Fibroblast of the aortic adventitia (primary cell): ENCODE measurements at places on chromosomes 7 and 10.

DNA sequence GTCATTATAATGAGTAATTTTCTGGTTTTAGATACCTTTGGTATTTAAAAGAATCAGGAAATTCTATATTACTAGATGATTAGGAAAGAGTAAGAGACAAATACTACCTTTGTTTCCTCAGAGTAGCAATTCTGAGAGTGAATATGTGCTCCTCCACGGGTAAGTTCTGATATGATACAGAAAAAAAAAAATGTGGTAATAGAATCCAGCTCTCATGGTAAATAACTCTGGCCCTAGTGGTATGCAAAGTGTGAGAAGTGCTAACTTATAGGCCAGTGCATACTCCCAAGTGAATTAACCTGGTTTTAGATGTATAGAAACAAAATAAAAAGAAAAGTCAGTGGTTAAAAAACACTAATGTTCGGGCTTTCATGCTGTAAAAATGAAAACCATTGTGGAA lies 512.6 kb upstream of the SEMA3D start:
- no peak for DNase-seq

DNA sequence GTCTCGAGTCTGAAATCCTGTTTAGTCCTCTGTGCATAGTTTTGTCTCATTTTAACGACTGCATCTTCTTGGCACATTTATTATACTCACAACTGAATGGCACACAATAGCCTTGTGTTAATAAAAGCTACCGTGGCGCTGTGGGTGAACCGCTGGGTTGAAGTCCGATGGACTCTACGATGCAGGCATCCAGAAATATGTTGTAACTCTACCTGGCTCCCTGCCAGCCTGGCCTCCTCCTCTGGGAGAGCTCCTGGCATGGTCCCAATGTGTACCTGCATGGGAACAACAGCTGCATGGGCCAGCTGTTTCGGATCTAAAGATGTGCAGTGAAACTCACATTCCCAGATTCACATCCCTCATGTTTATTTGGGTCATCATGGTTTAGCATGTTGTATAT lies 3.7 kb upstream of the DPYSL4 start:
- DNase-seq: no peak

DNA sequence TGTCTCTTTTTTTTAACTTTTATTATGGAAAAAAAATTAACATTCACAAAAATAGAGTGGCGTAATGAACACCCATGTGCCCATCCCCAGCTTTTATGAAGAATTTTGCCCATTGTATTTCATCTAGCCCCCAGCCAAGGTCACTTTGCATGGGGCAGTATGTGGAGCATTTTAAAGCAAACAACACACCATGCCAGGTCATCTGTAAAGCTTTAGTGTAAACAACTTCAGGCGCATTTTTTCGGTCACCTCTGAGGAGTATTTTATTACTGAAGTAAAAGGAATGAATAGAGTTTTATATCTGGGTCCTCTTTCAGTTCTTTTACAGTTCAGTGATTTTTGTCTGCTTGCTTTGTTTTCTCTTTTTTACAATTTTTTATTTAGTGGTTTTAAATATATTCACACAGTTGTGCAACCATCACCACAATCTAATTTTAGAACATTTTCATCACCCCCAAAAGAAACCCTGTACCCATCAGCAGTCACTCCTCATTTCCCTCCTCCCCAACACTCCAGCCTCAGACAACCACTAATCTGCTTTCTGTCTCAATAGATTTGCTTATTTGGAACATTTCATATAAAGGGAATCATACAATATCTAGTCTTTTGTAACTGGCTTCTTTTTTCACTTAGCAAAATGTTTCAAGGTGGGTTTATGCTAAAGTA lies 87.9 kb downstream of the SLC37A3 start:
- DNase-seq: no peak

DNA sequence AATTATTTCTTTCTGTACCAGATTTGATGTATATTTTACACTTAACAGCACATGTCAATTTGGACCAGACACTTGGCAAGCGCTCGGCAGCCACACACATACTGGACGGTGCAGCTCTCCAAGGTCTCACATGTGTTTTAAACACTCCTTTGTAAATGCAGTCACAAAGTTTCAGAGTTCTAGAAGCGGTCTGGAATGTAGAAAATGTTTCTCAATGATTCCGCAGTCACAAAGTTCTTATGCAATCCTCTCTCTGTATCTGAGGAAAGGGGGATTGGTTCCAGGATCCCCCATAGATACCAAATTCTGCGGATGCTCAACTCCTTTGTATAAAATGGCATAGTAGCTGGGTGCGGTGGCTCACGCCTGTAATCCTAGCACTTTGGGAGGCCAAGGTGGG lies 253.0 kb upstream of the GRB10 start:
- peak; percentile 41 for DNase-seq

DNA sequence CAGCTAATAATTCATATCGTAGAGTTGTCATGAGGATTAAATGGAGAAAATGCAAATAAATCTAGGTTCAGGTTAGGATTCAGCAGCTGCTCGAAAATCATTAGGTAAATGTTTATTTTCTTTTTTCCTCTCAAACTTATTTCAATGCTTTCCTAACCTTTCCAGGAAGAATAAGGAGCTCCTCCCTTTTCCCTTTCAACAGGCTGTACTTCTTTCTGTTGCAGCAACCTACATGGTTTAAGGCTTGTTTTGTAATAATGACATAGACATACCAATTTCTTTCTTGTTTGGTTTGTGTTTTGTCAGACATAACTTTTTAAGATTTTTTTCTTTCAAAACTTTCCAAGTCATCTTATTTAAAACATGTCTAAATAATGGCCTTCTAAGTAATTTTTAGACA lies 18.2 kb downstream of the GPR141 start:
- no peak for DNase-seq

GRCh38 chr7:134081695-134082094 lies 45.4 kb upstream of the LRGUK start:
- no peak for DNase-seq

DNA sequence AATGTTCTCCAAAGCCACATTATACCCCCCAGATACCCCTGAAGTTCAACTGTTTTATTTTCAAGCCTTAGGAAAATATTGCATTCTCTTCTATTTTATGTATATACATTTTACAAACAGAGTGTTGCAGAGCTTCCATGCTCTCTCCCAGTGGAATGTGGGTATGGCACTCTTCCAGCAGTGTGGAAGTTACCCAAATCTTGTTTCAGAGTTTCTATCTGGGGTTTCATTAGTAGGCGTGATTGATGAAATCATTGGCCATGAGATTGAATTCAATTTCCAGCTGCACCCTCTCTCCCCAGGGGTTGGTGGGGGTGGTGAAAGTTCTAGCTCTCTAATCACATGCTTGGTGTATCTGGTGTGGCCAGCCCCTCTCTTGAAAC lies 350.4 kb downstream of the RPS24 start:
- DNase-seq: peak; percentile 27

DNA sequence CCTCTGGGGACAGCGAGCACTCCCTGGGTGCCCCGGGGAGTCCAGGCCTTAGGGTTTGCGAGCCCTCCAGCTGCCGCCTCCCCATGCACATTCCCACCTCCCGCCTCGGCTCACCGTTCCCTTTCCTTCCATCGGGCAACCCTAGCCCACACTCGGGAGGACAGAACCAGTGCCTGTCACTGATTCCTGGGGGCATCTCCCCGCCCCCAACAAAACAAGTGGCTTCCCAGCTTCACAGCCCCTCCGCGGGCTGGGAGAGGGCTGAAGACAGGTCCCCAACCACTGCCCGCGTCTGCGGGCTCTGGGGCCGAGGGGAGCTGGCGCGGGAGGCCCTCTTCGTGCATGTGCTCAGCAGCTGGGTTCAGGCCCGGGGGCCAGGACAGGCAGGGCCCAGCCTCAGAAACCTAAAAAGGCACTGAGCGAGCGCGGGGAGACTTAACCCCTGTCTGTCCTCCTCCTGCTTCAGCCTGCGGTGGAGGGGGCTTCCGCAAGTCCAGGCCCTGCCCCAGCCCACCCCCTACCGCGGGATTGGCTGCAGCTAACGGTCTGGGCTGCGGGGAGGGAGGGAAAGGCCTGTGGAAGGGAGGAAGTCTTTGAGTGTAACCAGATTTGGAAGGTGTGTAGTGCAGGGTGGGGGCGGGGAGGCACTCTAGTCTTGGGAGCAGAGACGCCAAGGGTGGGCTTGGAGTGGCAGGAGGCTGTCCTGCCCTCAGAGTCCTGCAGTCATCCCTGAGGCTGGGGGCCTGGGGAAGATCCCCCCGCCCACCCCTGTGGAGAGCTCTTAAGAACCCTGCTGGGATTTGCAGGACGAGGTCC lies 1.2 kb downstream of the FLNC start:
- peak; percentile 69 for DNase-seq

DNA sequence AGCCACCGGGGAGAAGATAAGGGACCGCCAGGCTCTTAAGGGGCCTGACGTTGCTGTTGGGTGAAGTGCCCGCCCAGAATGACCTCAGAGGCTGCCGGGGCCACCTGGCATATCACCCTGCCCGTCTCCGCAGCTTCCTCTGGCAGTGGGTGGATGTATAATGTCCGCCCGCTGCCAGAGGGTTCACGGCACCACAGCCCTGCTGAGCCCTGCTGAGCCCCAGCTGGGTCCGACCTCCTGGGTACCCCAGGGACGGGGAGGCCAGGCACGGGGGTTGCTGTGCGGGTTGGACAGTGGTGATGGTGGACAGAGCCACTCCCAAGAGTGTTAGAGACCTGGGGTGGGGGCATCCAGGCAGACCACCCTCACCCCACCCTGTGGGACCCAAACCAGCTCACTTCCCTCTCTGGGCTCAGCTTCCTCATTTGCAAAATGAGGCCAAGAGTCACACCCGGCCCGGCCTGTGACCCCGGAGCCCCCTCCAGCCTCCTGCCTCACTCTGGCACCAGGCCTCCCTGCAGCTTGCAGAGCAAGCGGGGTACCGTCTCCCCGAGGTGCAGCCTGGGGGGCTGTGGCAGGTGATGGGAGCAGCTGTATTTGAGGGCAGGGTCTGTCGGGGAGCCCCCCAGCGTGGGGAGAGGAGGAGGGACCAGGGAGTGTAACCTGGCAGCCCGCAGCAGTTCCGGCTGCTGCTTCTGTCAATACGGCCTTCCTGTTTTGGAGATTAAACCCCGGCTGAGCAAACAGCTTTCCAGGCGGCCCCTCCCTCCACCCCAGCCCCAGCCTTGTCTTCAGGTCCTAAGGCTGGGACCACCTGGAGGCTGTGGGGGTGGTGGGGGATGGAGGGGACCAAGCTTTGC lies 8.4 kb upstream of the LFNG start:
- no peak for DNase-seq

GRCh38 chr10:95792874-95793285 lies 36.9 kb downstream of the ENTPD1 start:
- peak; percentile 88 for DNase-seq

DNA sequence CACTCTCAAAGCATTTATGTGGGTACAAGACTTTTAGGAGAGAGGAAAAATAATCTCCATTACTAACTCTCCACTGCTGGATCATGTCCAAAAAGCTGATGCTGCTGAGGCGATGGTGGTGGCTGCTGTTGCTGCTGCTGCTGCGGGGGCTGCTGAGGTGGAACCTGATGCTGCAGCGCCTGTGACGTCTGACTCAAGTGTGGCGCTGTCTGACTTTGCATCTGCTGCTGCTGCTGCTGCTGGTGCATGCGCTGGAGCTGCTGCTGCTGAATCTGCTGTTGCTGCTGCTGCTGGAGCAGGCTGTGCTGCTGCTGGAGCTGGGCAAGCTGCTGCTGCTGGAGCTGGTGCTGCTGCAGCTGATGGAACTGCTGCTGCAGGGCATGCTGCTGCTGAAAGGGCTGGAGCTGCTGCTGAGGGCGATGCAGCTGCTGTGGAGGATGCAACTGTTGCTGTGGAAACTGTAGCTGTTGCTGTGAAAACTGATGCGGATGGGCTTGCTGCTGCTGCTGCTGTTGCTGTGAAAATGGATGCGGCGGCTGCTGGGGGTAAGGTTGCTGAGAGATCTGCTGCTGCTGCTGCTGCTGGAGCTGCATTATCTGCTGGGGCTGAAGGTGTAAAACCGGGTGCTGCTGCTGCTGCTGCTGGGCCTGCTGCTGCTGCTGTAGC lies 34.5 kb downstream of the PAXIP1 start:
- DNase-seq: no peak

GRCh38 chr10:104406715-104407650 lies 53.4 kb downstream of the CFAP58 start:
- peak; percentile 77 for DNase-seq

GRCh38 chr10:8137726-8138125 lies 83.2 kb downstream of the GATA3 start:
- no peak for DNase-seq

DNA sequence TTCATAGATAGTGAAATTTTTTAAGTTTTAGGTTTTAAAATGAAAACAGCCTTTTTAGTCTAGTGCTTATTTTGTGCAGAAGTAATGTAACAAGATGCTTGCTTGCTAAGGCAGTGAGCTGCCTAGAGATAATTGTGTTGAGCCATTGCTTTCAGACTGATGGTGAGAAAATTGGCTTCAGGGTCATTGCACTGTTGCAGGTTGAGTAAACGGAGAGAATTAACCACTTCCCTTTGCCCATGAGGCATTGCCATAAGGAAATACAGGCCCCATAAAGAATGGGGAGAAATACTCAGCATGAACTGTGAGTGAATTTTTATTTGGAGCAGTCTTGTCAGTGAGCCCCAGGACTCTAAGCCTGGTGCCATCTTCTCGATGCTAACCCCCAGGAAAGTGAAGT lies 140.5 kb downstream of the LRRC4 start:
- no peak for DNase-seq

DNA sequence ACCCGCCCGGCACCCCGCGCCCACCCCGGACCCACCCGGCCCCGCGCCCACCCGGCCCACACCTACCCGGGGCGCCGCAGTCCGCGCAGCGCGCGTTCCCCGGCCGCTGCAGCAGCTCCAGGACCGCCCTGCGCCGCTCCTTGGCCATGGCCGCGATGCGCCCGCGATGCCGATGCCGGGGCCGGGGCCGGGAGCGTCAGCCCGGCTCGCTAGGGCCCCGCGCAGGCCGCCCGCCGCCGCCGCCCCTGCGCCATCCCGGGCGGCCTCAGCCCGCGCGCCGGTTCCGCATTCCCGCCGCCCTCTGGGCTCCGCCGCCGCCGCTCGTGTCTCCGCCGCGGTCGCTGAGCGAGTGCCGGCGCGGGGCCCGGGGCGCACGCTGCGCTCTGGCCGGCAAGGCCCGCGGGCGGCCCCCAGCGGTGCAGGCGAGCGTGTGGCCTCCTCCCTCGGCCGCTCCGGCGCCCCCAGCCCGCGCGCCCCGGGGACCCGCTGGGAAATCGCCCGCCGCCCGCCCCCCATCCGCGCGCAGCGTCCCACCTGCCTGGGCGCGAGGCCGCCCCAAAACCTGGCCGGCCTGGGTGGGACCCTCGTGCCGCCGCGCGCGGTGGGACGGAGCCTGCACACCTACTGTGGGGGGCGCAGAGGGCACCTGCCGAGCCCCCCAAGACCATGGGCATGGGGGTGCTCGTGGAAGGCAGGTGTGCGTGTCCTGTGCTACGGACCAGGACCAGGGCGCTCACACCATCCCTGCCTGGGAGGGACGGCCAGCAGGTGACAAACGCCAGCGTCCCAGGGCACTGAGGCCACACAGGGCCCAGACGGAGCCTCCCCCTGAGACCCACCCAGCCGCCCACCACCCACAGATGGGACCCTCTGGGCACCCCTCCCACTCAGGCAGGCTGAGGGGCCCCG lies at the start of gene ADAP1:
TSS of gene ADAP1 (minus strand) at position 351 of the 909 bp plus-strand sequence. CDS start at position 148, 203 bp downstream.
- peak; percentile 37 for DNase-seq

GRCh38 chr10:110494532-110494931 lies 3.2 kb upstream of the DUSP5 start:
- no peak for DNase-seq

GRCh38 chr7:152202056-152202455 lies 176.6 kb downstream of the GALNT11 start:
- peak; percentile 73 for DNase-seq
